ENCODE measurements at places on chromosomes 6 and 20.
A peak's percentile ranks its signal among the peaks of the same experiment; 100 is the strongest.

DNA sequence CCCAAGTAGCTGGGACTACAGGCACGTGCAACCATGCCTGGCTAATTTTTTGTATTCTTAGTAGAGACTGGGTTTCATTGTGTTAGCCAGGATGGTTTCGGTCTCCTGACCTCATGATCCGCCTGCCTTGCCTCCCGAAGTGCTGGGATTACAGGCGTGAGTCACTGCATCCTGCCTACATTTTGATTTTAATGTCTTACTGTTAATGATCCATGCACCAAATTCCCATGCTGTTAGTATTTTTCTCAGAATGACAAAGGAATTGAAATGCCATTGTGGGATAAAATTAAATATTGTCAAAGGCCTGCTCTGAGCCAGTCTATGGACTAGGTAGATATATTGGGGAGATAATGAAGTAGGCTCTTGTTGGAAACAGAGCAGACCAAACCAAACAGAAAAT lies 28.2 kb downstream of the CBFA2T2 start:
- no peak for DNase-seq

- no peak for DNase-seq
These were observed 754.4 kb upstream of the MARCKS start for GRCh38 chr6:113102761-113103160.

GRCh38 chr6:68709882-68710281 lies 74.8 kb downstream of the ADGRB3 start:
- DNase-seq: no peak

DNA sequence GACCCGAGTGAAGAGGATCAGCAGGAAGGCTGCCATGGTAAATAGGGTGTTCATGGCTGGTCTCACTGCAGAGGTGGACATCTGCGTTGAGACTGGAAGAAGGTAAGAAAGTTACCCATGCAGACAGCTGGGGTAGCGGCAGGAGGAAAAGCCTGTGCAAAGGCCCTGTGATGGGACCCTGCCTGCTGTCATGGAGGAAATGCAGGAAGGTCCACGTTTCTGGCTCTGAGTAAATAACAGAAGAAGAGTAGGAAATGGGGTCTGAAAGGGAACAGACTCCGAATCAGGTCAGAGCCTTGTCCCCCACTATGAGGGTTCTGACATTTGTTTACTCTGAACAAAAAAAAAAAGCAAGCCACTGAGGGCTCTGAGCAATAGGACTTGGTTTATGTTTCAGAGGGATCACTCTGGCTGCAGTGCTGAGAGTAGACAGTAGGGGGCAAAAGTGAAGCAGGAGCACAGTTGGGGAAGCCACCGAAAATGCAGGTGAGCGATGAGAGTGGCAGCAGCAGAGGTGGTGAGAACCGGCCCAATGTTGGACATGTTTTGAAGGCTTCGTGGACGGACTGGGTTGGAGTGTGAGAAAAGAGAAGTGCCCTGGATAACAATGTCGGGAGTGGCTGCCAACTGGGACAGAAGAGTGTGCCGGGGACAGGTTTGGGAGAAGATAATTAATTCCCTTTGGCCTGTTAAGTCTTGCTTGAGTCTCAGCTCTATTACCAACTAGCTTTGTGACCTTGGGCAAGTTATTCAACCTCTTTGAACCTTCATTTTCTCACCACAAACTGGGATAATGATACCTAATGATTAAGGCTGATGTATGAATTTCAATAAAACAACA lies 57.9 kb upstream of the MAP7 start:
- DNase-seq: peak; percentile 83

GRCh38 chr6:56714982-56715456 lies 72.3 kb upstream of the DST start:
- DNase-seq: no peak

- no peak for DNase-seq
These were observed 86.2 kb upstream of the BEND6 start for GRCh38 chr6:56868687-56869086.

DNA sequence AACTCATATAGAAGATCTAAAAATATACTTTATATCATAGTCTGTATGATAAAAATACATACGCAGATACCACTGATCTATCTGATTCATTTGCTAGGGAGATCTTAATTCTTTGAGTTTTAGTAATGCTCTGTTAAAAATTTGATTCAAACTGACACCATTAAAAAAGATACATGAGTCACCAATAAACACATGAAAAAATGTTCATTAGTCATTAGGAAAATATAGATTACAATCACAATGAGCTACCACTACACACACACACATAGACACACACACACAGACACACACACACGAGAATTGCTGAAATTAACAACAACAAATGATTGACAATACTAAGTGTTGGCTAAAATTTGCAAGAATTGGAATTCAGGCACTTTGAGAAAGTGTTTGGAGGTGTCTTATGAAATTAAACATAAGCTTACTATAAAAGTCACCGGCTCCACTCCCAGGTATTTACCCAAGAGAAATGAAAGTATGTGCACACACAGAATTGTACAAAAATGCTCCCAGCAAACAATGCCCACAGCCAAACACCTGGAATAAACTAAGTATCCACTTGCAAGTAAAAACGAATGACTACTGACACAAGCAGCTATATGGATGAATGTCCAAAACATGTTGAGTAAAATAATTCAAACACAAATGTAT lies 117.7 kb upstream of the GGTLC1 start:
- no peak for DNase-seq

DNA sequence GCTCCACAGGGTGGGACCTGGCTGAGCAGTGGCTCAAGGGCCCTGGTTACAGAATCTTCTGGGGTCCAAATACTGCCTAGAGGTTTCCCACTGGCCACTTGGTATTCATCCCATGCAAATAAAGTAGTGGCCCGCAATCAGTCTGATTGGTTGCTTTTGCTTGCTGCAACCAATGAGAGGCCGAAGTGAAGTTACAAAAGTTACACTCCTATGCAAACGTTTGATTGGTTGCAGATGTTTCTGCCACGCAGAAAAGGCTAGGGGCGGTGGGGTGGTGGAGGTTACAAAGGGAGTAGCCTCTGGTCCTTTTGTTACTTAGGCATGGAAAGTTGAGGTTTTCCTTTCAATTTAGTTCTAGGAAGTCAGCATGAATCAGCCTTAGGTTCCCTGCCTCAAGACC lies 3.6 kb upstream of the NHLRC1 start:
- no peak for DNase-seq

DNA sequence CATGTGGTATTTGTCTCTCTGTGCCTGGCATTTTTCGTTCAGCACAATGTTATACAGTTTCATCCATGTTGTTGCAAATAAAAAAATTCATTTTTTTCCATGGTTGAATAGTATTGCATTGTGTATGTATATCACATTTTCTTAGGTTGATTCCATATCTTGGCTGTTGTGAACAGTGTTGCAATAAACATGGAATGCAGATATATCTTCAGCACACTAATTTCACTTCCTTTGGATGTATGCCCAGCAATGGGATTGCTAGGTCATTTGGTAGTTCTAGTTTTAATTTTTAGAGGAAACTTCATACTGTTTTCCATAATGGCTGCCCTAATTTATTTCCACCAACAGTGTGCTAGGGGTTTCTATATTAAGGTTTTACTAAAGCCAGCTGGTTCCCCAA lies 52.6 kb downstream of the GFRAL start:
- no peak for DNase-seq

DNA sequence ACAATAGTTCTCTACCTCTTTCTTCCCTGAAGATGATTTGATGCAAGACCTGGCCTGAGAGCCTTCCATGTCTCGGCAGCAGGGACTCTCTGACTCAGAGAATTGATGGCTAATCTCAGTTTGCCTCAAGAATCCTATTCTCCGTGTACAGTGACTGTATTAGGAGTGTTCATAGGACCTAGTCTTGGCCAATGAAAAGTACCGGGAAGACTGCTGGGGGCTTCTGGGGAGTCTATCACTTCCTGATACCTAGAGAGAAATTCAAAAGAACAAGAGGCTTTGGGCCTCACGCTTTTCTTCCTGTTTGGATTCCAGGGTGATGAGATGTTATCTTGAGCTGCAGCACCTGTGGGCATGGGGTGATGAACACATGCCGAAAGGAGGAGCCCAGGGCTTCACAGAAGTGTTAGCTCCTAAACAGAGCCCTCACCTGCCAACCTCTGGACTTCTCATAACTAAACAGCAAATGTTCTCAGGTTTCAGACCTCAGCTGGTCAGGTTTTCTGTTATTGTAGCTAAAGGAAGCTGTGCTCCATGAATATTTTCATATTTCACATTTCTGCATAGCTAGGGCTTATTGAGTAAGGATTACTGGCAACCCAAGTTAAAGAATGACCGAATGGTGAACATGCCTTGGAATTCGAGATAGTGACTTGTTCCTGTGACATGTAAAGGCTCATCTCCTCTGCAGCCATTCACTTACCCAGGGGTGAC lies 323.1 kb upstream of the AGPAT4 start:
- DNase-seq: no peak

- peak; percentile 13 for DNase-seq
These were observed 91.0 kb downstream of the NCR2 start for GRCh38 chr6:41426438-41426851.

DNA sequence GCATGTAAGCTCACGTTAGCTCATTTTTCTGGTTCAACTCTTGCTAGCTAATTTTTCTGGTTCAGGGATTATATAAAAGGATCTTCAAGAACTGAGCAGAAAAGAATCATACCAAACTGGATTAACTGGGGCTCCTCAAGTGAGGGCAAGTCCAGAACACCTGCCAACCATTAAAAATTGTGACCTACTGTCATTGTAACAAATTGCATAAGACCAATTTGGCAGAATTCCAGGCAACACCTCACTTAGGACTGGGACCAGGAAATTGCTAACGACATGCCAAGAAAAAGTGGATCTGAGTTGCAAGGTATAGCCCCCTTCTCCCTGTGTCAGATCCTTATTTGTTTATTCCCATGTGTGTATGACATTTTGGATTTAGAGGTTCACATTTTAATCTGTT lies 216.6 kb downstream of the HIVEP2 start:
- DNase-seq: no peak

DNA sequence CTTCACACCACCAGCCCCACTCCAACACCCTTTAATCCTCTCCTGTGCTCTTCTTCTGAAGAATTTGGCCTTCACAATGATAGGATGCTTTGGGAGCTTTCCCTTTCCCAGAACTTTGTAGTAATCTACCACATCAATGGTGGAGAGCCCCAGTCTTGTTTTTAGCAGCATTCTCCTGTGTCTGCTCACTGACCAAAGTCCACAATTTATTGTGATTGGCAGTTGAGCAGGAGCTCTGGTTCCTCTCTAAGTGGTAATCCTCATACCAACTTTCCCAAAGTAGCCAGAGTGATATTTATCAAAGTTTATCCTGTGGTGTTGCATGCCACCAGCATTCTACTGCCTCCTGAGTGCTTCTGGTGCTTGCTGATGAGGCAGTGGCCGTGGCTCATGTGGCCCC lies 29.0 kb upstream of the OPN5 start:
- no peak for DNase-seq

GRCh38 chr6:85432554-85432953 lies 17.3 kb upstream of the NT5E start:
- DNase-seq: no peak

- no peak for DNase-seq
These were observed 129.5 kb upstream of the MMS22L start for GRCh38 chr6:97412511-97412910.

- DNase-seq: no peak
These were observed 476 bp downstream of the AAR2 start for GRCh38 chr20:36236786-36237121.

DNA sequence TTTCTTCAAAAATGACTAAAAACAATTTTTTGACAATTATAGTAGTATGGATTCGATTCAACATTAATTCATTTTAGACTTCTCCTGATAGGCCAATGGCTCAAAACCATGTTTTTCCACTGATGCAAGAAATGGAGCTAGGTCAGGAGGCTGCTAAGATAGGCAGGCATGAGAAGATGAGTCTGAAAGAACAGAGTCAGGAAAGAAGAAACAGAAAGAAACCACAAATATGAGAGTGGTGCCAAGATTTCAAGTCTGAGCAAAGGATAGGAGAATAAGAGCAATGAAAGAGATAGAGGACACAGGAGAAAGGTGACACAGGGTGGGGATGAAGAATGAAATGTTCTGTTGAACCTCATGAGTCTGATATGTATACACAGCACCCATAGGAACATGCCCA lies 112.2 kb downstream of the TASP1 start:
- DNase-seq: no peak

DNA sequence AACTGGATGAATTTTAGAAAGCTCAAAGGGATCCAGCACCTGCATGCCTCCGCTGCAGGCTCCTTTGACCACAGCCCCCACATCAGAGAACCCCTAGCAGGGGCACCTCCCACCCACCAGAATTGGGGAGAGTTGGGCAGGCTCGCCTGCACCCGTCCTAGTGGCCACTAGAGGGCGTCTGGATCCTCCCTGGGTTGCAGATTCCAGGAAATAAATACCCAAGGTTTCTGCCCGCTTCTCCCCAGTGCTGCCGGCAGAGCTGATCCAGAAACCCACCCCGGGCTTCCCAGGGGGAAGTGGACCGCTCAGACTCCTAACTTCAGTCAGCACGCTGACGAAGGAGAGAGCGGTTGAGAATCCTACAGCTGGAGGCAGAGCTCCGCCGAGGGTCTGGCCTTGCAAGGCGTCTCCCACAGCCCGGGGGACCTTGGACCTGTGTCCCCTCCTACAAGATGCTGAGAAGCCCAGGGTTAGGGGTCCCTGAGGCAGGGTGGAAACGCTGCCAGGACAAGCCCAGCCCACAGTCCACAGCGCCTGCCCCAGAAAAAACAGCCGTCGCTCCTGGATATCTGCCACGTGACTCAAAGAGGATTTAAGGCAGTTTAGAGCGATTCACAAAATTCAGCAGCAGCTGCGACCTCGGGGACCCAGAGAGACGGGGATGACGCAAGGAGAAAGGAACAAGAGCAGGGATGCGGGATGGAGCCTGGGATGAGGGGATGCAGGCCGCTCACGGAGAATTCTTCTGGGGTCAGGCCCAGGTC lies 32.6 kb upstream of the PHACTR3 start:
- DNase-seq: peak; percentile 59

DNA sequence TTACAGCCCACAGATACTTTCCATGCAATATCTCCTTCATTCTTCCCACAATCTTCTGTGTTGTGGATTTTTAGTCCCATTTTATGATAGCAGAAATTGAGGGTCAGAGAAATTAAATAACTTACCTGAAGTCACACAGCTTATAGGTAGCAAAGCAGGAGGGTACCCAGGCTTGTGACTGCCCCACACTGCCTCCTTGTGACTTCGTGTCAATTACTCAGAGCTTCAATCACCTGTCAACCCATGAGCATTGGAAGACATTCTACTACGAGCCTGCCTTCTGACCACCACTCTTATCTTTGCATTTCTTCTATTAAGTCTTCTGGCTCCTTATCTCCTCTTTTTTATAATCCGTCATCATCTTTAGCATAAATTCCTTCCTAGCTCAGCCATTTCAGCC lies 71.6 kb upstream of the NRSN1 start:
- DNase-seq: no peak

GRCh38 chr6:13384966-13385365 lies 56.6 kb upstream of the TBC1D7 start:
- no peak for DNase-seq

DNA sequence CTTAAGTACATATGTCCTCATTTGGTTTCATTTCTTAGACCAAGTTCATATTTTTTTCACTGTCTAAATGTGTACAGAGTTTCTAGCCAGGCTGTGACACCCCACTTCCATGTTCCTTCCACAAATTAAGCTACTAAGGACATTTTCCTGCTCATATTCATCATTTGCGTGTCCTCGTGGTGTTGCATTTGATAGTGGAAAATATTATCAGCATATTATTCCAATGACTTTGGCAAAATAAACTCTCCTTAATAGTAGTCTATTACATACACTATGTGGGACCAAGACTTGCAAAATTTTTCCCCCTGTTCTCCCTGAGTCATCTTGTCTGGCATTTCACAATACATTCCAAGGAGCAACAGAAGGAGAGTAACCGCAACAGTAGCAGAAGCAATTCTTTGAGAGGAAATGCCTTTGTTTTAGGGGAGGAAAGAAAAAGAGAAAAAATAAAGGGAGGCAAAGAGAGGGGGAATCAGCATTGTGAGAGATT lies 599.2 kb downstream of the COL12A1 start:
- DNase-seq: no peak

Measured in activated naive CD4-positive, alpha-beta T cell treated with Interleukin-2 at 50 U/mL for 16 hours (primary cell).